CD4-positive, alpha-beta T cell (primary cell): ENCODE measurements at places on chromosomes 5 and 9. TPM values are rescaled to one million over a fixed set of nuclear protein-coding genes. Genes with fewer than 3 reads are reported as not detected.
A peak's percentile ranks its signal among the peaks of the same experiment; 100 is the strongest.

DNA sequence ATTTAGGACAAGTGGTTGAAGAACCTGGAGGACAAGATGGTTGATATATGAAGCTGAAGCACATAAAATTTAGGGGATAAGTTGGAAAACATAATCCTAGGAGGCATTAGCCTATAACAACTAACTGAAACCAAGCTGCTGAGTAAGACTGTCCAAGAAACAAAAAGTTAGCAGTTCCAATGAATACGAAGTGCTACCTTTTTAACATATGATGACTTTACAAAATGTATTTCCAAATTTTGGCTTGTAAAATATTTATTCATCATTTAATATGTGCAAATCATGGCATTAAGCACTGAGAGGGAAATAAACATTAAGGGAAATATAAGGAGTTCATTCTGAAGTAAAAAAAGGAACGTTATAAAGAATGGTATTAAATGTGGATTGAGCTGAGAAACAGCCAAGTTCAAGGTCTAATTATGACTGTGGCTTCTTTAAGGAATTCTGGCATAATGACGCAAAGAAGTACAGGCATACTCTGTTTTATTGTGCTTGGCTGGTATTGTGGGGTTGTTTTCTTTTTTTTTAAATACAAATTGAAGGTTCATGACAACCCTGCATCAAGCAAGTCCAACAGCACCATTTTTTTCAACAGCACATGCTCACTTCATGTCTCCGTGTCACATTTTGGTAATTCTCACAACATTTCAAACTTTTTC, 7.7 kb downstream of the RAPGEF6 start:
- H3K27ac ChIP-seq: no peak overlapping the region
- no peaks in the 10 kb centered on the region for H3K27me3 ChIP-seq
- no peak overlapping the region for H3K4me3 ChIP-seq
- peaks cover 11% of the 10 kb centered on the region for H3K36me3 ChIP-seq

- no peak overlapping the region for H3K4me3 ChIP-seq
- DNase-seq: no peak
- H3K27ac ChIP-seq: no peak overlapping the region
- no peaks in the 10 kb centered on the region for H3K27me3 ChIP-seq
- H3K4me1 ChIP-seq: peaks cover 28% of the 10 kb centered on the region
Measured at GRCh38 chr5:168575391-168576372, 3.5 kb downstream of the PANK3 start.

Gene ENDOG
- 3.7 TPM for total RNA-seq

DNA sequence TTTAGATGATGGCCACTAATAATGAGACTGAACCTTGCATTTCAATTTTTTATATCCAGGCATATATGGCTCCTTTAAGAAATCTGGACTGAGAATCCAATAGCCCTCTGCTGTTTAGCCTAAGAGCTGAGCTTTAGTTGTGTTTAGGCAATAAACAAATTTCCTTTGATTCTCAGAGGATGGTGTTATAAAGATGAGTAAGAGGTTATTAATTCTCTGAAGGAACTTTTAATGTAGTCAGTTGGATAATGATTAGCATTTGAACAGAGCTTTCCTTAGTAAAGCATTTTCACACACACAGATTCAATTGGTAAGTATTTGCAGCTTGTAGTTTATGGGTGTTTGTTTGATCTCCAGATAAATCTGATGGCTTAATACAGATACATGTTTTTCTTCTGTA, 149.6 kb downstream of the PRR16 start:
- no peak for DNase-seq
- no peak overlapping the region for H3K27ac ChIP-seq
- no peaks in the 10 kb centered on the region for H3K4me1 ChIP-seq
- no peaks in the 10 kb centered on the region for H3K27me3 ChIP-seq
- no peak overlapping the region for H3K4me3 ChIP-seq

DNA sequence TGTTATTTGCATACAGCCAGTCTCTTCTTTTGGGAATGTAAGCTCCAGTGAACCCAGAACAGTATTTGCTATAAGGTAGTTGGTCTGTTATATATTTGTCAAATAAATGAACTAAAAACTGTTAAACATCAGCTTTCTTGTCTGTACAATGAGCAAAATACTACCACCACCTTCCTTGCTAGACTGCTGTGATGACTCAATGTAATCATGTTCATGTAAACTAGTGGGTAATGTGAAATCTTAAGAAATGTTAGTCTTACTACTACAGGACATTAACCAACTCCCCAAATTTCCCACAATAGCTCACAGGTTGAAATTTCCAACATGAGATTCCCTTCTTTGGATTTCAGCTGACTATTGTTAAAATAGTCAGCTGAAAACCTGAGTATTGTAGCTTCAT, 176.1 kb downstream of the TRPM3 start:
- H3K27me3 ChIP-seq: no peaks in the 10 kb centered on the region
- no peak overlapping the region for H3K27ac ChIP-seq
- DNase-seq: no peak
- H3K4me1 ChIP-seq: no peaks in the 10 kb centered on the region

Gene FOXD4L6
- total RNA-seq: not detected

GRCh38 chr5:56055287-56055686, 60.5 kb upstream of the IL6ST start:
- peak overlapping the region; percentile 3 for H3K27ac ChIP-seq
- no peak overlapping the region for H3K4me3 ChIP-seq
- H3K4me1 ChIP-seq: peaks cover 77% of the 10 kb centered on the region
- DNase-seq: no peak
- no peaks in the 10 kb centered on the region for H3K36me3 ChIP-seq
- H3K27me3 ChIP-seq: no peaks in the 10 kb centered on the region

Gene LMNB1
- total RNA-seq: 30.6 TPM

- H3K36me3 ChIP-seq: peaks cover 37% of the 10 kb centered on the region
- DNase-seq: peak; percentile 95
- H3K4me3 ChIP-seq: peak within 1 kb of the TSS; percentile 97
- H3K27ac ChIP-seq: peak within 1 kb of the TSS; percentile 77
Measured at GRCh38 chr5:141636413-141637122, at the start of the genes HDAC3 and RELL2. Gene HDAC3 (minus strand): TSS chr5:141636849. CDS start chr5:141636790, 59 bp downstream. Gene RELL2 (plus strand): TSS chr5:141636997. CDS start chr5:141638226, 1,229 bp downstream.

GRCh38 chr9:114503009-114503408, 2.3 kb downstream of the WHRN start:
- no peaks in the 10 kb centered on the region for H3K36me3 ChIP-seq
- H3K27me3 ChIP-seq: peaks cover 2% of the 10 kb centered on the region

GRCh38 chr5:107364443-107365319, 306.1 kb downstream of the EFNA5 start:
- H3K4me1 ChIP-seq: no peaks in the 10 kb centered on the region
- no peaks in the 10 kb centered on the region for H3K27me3 ChIP-seq
- no peak overlapping the region for H3K27ac ChIP-seq
- H3K36me3 ChIP-seq: no peaks in the 10 kb centered on the region

DNA sequence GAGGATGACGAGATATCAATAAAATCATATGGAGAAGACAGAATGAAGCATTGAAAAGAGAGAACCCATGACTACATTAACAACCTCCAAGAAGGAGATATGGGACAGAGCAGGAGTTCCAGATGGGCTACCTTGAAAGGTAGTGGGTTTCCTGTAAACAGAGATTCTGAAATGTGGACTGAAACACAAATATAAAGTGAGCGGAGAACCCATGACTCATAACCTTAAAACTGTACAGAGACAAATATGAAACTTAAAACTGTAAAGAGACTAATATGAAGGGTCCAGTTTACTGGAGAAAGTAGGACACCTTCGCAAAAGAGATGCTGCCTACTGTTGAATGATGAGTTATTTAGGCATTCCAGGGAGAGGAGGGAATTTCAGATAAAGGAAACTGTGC, 383.7 kb downstream of the CAAP1 start:
- no peaks in the 10 kb centered on the region for H3K4me1 ChIP-seq
- DNase-seq: no peak

DNA sequence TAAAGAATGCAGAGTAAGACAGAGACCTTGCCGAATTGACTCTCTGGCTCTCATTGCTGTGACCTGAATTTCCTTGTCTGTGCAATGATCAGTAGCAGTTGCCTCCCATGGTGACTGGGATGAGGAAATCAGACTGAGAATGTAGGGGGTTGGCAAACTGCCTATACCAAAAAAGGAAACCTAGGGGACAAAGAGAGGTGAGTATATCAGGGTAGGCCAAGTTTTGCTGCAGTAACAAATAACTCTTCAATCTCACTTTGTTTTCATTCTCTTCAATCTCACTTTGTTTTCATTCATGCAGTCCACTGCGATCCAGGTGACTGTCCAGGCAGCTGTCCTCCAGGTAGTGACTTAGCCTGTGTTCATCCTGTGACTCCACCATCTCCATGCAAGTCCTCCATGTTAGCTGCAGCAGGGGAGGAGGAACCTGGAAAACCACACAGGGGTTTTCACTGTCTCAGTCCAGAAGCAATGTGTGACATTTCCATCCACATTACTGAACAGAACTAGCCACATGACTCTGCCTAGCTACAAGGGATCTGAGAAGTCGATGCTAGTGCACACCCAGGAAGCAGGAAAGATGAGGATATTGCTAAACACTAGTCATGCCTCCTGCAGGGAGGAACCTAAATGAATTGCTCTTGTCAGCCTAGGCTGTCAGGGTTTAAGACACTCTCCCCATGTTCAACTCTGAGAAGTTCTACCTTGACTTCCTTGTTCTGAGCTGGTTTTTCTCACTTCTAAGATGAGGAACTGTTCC, 26.0 kb downstream of the TMEM174 start:
- H3K4me3 ChIP-seq: no peak overlapping the region
- H3K27me3 ChIP-seq: peaks cover 38% of the 10 kb centered on the region
- H3K27ac ChIP-seq: no peak overlapping the region
- no peak for DNase-seq
- H3K36me3 ChIP-seq: no peaks in the 10 kb centered on the region

GRCh38 chr5:167511276-167511675, 780.2 kb upstream of the WWC1 start:
- DNase-seq: no peak
- no peaks in the 10 kb centered on the region for H3K4me1 ChIP-seq
- H3K4me3 ChIP-seq: no peak overlapping the region
- H3K27ac ChIP-seq: no peak overlapping the region
- H3K36me3 ChIP-seq: no peaks in the 10 kb centered on the region
- H3K27me3 ChIP-seq: no peaks in the 10 kb centered on the region

Gene PCDHA12
- total RNA-seq: not detected

DNA sequence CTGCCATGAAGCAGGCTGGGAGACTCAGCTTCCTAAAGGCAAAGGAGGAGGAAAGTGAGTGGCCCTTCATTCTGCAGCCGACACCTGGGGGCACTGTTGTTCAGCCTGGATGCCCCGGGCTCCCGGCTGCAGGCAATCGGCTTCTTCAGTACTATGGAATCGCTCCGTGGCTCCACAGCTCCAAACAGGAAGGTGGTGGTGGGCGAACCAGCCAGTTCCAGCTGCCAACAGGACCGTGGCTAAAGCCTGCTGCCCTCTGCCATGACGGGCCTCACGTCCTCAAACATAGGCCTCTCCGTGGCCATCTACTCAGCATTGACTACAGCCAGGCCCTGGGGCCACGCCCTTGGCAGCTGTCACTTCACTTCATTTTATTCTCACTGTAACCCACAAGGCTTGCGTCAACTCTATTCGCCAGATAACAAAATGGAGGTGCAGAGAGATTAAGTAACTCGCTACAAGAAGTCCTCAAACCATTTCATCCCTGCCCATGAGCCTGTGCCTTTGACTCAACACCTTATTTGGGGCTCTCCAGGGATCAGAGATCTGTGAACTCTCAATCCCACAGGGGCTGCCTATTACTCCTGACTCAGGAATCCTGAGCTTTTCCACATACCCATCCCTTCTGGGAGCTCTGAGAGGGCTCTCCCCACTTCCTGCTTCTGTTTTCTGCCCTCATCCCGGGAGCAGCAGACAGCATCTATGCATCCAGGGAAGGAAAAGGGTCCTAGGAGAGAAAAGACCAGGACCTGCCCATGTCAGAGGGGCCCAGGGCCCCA, 38.0 kb downstream of the PAX5 start:
- no peaks in the 10 kb centered on the region for H3K36me3 ChIP-seq
- H3K4me1 ChIP-seq: peaks cover 5% of the 10 kb centered on the region
- DNase-seq: peak; percentile 49
- H3K27ac ChIP-seq: no peak overlapping the region

GRCh38 chr9:136142859-136143214, 24.2 kb upstream of the TMEM250 start:
- no peak for DNase-seq

DNA sequence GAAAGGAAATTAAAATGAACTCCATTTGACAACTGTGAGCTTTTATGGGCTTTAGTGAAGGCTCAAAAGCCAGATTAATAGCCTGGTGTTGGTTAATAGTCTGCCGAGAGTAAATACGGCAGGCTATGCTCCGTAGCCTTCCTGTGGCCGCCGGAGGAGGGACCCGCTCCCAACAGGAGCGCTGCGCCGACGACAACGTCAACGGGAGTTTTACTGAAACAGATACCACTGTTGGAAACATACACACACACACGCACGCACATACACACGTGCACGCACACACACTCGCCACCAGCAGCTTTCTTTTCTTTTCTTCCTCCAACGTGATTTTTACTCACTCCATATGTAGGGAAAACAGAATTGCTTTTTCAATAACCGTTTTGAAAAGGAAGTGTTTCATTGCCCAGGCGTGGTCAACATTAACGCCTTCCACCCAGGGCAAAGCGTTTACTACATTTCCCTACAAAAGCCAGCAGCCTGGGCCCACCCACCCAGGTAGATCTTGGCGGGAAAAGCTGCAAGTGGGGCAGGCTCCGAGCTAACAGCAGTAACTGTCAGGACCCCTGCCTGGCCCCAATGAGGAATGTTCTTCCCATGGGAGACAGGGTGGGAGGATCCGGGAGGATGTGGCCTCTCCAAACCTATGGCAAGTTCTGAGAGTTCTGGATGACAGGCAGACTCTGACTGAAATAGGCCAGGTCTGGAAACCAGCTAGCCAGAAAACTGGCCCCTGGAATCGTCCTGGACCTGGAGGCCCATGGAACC, 72.3 kb downstream of the PAX5 start:
- no peak for DNase-seq
- H3K36me3 ChIP-seq: no peaks in the 10 kb centered on the region
- H3K4me3 ChIP-seq: no peak overlapping the region

Gene EIF4E1B
- total RNA-seq: not detected

DNA sequence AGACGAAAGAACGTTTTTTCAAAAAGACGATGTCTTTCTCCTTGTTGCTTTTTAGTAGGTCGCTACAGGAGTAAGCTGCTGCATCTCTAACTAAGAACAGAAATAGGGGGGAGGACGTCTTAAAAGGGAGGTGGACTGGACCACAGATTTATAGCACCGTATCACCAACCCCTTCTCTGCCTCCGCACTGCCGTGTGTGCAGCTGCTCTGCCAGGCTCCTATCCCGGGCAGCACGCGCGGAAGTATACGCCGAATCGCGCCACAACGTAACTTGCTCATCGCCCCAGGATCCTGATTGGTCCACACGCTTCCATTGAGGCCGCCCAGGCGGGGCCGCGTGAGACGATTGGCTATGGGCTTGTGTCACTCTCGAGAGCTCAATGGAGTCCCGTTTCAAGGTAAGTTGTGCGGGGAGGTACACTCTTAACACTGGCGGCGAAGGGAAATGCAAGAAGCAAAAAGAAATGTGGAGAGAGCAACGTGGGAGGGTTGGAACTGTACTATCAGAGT, at the start of gene ELAVL2:
Gene ELAVL2, minus strand, starts transcription at position 121 of the 510 bp plus-strand sequence. CDS start 64,006 bp downstream, outside the sequence.
- no peak within 1 kb of the TSS for H3K27ac ChIP-seq
- DNase-seq: no peak
- peaks cover 40% of the 10 kb centered on the region for H3K27me3 ChIP-seq
- peak within 1 kb of the TSS; percentile 21 for H3K4me3 ChIP-seq
